ENCODE measurements at places on chromosomes 16 and 17.

- DNase-seq = no peak
These were observed 666 bp upstream of the METTL9 start for GRCh38 chr16:21598701-21599121.

GRCh38 chr17:82668631-82669099, 20.4 kb upstream of the WDR45B start:
- DNase-seq = peak; percentile 79

GRCh38 chr16:56988161-56988947, 1.0 kb upstream of the NLRC5 start:
- DNase-seq = no peak

DNA sequence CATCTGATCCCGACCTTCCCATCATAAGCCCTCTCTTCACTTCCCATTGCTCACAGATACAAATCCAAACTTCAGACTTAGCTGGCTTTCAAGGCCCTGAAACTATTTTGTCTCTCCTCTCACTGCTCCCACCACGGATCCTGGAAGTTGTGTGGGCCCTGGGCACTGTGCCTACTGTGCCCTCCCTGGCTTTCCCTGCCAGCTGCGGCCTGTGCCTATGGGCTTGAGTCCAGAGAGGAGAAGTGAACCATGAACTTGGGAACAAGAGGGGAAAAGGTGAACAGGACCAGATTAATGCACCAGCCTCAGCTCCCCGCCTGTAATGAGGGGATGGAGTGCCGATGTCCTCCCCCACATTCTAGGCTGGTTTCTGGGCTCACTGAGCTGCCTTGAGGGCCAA, 18.9 kb upstream of the KCNJ12 start:
- peak; percentile 41 for DNase-seq

- DNase-seq = no peak
These were observed 192.3 kb upstream of the FOXF1 start for GRCh38 chr16:86317813-86318650.

- no peak for DNase-seq
These were observed 477 bp downstream of the MTHFSD start for GRCh38 chr16:86554599-86554916.

- DNase-seq = no peak
These were observed 91.3 kb downstream of the METRNL start for GRCh38 chr17:83170571-83171260.

- no peak for DNase-seq
These were observed 22.1 kb upstream of the STH start for GRCh38 chr17:45976755-45977505.

DNA sequence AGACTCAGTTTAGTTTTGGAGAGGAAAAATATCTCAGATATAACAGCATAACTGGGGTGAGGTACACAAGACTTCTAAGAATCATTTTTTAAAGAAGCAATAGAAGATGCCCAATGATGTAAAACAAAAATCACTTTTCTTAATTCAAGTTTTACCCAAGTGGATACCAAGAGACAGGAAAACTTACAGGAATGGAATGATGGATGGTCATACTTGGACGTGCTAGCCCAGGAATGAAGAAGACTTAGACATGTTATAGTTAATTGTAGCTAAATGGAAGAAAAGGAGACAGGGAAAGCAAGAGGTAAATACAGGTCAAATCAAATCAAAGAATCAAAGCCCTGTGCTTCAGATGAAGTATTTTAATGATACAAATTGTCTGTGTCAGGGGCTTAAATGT, 312.7 kb upstream of the KCNJ16 start:
- DNase-seq = no peak
